ENCODE measurements at places on chromosomes 12 and 14.

DNA sequence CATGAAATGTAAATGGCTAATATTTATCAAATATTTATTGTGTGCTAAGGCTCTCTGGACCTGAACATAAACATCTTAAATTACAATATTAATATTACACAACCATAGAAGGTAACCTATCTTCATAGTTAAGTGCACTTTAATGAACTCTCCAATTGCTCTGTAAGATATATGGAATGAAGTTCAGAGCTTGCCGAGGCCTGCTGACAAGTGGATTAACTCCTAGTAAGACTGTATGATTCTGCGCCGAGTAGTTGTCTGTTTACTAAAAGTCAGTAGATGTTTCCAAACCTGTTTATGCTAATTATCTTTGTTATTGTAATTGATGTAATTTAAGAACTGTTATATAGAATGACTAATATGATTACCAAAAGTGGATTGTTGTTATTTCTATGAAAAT, 77.2 kb downstream of the PTPRR start:
- no peak for DNase-seq

DNA sequence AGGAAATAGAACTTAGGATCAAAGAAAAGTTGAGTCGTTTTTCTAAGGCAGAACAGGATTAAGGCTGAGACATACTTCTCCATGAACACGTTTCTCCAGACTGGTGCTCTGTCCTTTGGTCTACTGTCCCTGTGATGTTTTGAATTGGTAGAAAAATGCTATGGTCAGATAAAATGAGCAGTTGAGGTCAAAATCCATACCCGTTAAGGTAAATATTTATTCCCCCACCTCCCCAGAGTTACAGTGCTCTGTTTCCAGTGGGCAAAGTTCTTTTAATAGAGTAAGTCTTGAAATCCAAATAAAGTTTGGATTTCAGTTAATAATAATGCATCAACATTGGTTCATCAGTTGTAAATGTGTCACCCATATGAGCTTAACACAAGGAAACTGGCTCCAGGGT, 74.5 kb downstream of the PTHLH start:
- no peak for DNase-seq

DNA sequence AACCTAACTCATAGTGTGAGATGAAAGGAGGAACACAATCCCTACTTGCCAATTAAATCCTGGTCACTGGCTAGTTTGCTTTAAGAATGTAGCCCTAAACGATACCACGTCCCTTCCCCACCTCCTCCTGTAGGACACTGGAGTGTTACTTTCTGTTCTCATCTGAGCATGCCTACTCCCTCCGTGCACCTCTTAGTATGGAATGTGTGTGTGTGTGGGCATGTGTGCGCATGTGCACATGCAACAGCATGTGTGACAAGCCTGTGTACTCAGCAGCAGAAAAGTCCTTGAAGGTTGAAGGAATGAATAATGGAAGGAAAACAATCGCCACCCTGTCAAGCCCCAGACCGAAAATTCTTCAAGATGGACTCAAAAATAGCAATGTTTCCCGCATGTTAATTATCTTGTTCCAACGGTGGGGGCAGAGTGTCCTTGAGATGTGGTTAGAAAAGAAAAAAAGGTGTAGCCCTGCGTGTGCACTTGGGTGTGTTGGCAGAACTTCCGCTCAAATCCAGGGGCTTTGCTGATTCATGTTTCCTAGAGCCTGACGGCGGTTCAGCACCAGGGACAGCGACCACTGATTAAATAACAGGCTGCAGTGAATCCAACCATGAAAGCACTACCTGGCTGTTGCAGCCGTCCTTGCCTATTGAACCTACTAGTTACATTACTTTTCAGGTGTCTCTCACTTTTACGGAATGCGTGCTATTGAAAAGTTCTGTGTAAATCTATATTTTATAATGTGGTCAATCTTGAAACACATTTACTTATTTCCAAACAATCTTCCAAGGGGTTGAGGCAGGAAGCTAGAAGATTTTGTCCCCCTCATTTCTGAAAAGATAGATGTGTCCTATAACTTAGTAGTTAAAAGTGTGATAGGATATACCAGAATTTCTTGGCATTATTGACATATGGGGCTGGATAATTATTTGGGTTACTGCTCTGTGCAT, 79.8 kb downstream of the SRRM4 start:
- DNase-seq = no peak

DNA sequence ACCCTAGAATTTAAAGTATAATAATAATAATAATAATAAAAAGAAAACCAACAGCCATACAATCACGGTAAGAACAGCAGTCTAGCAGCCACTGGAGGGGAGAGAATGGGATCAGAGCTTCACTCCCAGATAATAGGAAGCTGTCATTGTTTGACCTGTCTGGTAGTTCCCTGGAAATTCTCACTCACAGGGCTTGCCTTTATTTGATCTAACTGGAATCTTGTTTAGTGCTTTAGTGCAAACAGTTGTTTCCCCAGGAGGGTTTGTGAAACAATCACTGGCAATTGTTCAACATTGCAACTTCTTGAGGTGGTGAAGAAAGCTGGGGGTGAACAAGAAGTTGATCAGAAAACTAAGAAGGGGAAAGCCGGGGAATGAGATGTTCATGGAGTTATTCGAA, 68.7 kb upstream of the PTCSC3 start:
- no peak for DNase-seq

DNA sequence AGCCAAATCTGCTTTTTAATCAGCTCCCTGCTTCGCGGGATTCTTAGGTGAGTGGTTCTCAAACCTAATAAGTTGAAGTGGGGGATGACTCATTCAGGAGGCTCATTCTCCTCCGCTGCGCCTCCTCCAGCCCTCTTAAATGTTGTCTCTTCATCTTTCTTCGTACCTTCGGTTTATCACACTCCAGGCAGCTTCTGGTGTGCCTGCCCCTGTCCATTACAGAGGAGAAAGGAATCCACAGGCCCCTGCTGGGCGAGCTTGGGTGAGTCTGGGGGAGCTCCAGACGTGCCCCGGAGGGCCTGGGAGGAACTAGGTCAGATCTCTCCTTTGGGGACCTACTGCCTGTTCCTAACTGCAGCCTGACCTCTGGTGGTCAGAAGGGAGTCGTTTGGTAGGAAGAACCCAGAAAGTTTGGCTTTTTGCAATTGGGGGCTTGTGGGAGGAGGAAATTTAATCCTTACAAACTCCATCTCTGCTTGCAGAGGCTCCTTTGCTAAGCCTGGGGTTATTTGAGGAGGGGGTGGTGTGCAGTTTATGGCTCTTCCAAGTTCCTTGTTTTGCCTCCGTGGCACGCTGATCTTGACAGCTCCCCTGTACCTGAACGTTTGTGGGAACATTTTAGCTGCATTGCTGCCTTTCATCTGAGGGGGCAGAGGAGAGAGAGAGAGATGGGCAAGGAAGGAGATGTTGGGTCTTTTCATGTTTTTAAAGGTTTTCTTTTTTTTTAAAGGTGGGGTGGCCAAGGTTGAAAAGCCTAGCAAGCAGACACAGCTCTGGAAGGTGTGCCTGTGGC, 84.1 kb upstream of the GNG2 start:
- peak; percentile 4 for DNase-seq

- no peak for DNase-seq
Measured at GRCh38 chr12:90253136-90253535, 544.5 kb upstream of the ATP2B1 start.

DNA sequence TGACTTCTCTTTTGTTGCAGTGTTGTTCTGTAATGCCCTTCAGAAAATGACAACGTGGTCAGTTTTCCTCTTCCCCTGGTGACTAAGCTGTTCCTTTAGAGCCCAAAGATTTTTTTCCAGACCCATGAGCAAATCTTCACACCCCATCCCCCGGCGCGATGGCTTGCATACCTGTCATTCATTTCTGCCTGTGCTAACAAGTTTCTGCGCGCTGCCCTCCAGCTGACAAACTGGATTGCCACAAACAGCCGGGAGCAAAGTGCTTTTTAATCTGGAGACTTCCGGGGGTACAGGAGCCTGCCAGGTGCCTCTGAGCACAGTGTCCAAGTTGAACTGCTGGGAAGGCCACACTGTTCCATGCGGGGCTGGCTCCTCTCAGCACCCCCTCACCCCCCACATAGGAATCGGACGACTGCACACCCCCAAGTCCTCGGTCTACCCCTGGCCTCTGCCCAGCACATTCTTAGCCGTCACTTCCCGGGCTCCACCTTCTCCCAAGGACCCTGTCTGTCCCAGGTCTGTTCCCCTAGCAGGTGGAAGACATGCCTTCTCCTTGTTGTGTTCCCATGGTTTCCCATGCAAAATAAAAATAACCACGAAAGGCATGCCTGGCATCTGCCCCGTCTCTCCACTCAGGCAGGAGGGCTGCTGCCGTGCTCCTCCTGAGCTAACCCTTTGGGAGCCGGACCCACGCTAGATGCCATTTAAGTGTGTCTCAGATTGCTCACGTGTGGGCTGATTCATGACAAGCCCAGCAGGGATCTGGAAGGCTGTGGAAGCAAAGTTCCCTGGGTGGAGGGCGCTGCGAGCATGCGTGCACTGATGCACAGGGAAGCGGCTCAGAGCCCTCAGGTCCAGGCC, 14.1 kb downstream of the RILPL1 start:
- DNase-seq = no peak

GRCh38 chr12:12837813-12838153, 24.6 kb downstream of the DDX47 start:
- no peak for DNase-seq

Measured in amygdala (tissue), 56 donors.